ENCODE measurements at places on chromosomes 7 and 10.
A peak's percentile ranks its signal among the peaks of the same experiment; 100 is the strongest.

GRCh38 chr10:84075226-84076046 lies 63.9 kb upstream of the GHITM start:
- no peak for DNase-seq

DNA sequence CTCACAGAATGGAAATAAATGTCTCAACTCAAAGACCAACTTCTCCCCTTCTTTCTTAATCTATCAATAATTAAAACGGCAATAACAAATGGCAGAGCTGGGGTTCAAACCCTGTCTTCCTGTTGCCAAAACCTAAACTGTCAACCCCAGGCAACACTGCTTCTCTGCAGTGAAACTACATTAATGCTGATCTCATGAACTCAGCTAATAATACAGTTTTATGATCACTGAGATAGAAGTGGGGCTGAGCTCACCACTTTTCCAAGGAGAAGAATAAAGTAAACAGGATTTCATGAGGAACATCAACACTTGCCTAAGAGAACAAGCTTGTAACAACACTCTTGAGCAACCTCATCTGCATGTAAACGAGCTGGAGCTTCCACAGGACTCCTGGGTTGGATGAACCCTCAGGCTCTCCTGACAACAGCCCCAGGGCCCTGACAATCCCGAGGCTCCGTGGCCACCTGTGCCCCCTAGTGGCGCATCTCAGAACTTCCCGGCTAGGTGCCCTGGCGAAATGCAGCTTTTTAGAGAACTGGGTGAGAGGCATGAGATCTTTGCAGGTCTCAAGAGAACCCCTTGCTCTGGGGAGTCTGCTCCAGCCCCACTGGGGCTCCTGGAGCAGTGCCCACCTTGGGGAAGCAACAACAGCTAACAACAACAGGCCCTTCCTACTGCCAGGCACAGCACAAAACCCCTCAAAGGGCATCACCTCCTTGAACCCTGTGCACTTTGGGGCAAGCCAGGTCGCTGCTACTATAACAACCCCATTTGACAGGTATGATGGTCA lies 169.3 kb downstream of the SH3PXD2A start:
- DNase-seq: peak; percentile 84

DNA sequence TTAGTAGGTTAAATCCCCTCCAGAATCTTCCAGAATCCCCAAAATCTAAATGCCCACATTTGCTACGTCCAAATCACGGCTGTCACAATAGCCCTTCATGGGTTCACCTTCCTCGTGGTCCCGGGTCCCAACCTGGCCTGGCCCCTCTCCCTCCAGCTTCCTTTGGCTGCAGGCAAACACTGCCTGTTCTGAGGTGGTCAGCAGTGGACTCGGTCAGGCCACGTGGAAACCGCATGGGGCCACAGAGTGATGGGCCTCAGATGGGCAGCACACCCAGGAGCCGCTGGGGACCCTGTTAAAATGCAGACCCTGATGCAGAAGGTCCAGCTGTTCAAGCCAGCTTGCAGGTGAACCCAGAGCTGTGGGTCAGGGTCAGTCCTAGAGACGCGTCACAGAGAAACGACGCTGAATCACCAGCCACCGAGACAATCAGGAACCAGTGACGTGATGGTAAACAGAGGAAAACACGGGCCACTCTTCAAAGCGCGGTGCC lies 588.6 kb downstream of the DNAJB6 start:
- DNase-seq: no peak

DNA sequence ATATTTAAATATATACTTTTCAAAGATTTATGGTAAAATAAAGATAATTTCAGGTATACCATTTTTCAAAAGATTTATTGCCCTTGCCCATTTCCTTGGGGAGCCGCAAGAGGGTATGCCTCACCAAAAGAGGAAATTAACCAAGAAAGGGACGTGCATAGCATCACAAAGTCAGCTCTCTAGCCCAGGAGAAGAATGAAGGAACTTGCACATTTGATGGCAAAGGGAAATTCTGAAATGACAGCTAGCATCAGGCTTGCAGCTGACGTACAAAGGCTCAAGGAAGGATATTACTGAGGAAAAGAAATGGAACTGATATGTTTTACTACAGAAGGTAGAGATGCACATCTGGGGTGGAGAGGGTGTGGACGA lies 93.6 kb upstream of the RSU1 start:
- no peak for DNase-seq

DNA sequence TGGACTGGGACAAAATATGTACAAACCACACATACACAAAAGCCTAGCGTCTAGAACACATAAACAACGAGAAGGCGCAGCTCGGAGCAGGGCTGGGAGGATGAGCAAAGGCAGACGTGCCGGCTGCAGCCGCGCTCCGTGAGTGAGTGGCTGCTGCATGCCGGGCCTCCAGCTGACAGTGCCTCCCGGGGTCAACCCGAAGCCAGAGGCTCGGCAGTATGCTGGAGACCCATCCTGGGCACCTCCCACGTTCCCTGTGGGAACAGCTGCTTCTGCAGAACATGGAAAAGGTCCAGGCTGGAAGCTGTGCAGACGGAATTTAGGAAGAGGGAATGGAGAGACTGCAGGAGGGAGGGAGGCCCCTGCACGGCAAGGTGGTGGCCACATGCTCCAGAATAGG lies 3.6 kb upstream of the GPR146 start:
- no peak for DNase-seq

GRCh38 chr7:150997075-150997511 lies 6.3 kb downstream of the NOS3 start:
- DNase-seq: no peak

DNA sequence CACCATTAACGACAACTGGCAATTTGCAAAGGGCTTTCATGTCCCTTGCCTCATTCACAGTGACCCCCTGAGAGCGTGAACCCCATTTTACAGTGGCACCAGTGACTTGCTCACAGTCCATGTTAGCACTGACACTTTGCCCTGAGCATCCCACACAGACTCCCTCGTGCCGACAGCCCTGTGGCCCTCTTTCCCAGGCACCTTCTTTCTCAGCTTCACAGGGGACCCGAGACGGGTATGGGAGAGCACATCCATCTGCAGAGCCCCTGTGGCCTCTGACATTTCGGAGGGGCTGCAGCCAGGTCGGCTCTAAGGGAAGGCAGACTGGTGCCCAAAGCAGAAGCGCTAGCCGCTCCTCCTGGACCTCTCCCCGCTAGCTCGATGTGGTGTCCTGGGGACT lies 10.8 kb downstream of the LOXL4 start:
- DNase-seq: no peak

DNA sequence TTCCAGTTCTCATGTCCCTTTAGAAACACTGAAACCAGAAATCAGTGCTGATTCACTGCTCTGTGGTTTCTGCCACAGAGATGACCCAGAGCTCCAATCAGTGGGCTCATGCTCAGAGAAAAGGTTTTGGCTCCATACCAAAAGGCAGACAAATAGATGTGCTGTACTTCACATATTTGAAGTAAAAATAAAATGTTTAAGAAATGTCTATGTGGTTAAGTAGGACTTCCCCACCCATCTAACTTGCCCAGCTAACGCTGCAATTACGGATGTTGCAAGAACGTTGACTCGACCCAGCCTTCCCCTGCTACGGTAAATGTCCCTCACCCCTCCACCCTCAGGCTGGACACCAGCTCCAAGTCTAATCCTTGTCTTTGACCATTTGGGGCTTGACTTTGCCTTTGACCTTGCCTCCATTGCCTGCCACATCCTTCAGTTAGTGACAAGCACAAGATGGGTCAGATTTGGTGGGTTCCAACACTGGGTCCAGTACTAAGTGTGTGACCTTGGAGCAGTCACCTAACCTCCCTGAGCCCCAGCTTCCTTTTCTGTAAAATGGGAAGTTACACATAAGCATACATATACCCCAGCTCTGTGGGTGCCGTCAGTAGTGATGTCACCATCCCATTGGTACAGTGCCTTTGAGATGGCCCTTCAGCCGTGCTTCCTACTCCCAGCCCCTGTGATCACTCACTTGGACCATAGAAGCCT lies 95.8 kb downstream of the CHST15 start:
- DNase-seq: no peak

GRCh38 chr7:89458114-89458513 lies 662.6 kb upstream of the TEX47 start:
- no peak for DNase-seq

GRCh38 chr10:94225589-94225988 lies 137.2 kb downstream of the NOC3L start:
- no peak for DNase-seq

GRCh38 chr7:821688-822087 lies 10.6 kb upstream of the SUN1 start:
- no peak for DNase-seq

DNA sequence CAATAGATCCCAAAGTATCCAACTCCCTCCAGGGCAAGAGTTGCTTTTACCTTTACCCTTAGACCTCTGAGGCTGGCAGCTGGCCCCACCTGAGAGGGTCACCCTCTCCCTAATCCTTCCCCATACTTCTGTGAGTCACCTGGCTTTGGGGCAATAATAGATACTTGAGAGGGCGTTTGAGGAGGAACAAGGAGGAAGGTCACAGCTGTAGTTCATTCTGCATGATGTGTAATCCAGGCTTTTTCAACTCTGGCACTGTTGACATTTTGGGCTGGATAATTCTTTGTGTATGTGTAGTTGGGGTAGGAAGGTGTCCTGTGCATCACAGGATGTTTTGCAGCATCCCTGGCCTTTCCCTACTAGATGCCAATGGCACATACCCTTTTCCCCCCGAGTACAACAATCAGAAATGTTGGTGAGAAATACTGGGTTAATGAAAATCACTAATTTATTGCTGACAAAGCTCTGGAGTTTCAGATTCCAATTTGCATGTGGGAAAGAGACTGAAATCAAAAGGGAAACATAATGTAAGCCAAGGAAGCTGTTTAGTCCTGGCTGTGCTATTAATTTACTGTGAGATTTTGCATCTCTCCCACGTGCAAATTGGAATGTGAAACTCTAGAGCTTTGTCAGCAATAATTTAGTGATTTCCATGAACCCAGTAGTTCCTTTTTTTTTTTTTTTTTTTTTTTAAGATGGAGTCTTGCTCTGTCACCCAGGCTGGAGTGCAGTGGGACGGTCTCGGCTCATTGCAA lies 3.6 kb downstream of the BLVRA start:
- DNase-seq: no peak

DNA sequence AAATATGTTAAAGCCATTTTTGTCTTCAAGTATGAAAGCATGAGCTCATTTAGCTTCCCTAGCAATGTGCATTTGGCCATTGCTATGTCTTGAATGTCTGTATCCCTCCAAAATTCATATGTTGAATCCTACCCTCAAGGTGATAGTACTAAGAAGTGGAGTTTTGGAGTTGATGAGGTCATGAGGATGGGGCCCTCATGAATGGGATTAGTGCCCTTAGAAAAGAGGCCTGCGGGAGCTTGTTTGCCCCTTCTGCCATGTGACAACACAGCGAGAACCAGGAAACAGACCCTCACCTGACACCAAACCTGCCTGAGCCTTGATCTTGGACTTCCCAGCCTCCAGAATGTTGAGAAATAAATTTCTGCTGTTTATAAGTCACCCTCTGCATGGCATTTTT lies 61.3 kb upstream of the UCN3 start:
- no peak for DNase-seq

DNA sequence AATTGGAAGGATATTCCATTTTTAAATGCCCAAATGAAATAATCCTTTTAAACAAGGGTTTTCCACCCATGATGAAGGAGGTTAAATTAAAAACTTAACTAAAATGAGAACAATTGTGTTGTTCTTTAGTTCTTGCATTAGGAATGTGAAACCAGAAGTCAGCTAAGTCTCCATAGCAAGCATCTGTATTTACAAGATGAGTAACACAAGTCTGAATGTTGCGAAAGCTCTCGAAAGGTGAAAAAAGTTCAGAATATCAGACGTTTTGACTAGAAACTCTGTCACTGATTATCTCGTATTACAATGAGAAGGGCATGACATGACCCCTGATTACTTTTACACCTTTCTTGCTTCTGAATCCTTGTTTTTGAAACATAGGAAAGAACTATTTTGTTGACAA lies 149.6 kb downstream of the BICC1 start:
- no peak for DNase-seq

DNA sequence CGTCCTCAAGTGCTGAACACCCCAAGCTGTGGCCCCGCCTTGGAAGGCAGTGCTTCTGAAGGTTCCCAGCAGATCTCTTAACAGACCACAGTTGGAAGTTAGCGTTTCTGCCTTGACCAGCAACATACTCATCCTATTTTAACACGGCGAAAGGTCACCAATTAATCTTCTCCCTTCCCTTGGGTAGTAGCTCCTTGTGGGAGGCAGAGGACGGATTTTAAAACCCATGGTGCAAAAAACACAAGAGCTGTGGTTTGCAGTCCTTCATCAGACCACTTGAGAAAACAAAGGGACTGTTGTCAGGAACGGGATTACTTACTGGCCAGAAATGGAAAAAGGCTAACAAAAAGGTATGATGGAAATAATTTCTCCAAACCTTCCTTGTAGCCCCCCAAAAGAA lies 87.3 kb downstream of the BEND7 start:
- DNase-seq: no peak

DNA sequence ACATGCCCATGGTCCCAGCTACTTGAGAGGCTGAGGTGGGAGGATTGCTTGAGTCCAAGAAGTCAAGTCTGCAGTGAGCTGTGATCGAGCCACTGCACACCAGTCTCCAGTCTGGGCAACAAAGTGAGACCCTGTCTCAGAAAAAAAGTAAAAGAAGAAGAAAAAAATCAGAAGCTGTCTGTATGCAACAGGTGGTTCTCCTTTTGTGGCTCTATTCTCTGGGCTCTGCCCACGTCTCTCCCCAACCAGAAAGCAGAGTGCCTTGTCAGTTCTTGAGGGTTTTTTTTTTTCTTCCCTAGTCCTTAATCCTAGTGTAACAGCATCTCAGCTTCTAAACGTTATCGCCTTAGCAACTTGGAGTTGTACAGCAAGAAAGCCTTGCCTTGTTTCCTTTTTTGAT lies 89.5 kb downstream of the PRKCQ start:
- DNase-seq: no peak

- no peak for DNase-seq
Observed at GRCh38 chr10:92052088-92052487, 128.5 kb downstream of the BTAF1 start.

GRCh38 chr10:83723080-83723479 lies 416.2 kb upstream of the GHITM start:
- DNase-seq: no peak

DNA sequence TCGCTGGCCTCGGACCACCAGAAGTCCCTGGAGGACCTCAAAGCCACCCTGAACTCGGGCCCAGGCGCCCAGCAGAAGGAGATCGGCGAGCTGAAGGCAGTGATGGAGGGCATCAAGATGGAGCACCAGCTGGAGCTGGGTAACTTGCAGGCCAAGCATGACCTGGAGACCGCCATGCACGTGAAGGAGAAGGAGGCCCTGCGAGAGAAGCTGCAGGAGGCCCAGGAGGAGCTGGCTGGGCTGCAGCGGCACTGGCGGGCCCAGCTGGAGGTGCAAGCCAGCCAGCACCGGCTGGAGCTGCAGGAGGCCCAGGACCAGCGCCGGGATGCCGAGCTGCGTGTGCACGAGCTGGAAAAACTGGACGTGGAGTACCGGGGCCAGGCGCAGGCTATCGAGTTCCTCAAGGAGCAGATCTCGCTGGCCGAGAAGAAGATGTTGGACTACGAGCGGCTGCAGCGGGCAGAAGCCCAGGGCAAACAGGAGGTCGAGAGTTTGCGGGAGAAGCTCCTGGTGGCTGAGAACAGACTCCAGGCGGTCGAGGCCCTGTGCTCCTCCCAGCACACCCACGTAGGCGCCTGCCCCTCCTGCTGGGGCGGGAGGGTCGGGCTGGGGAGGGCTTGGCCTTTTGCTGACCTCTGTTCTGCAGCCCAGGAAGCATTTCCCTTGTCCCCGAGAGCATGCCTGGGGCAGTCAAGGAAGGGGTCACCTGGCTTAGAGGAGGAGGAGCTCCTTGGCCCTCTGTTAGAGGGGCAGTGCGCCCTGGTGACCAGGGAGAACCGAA lies 77.3 kb upstream of the GTF2IRD1 start:
- no peak for DNase-seq

Data from activated naive CD4-positive, alpha-beta T cell treated with anti-CD3 and anti-CD28 coated beads, Interleukin-2, amount 50 U/mL, for 72 hours (primary cell).